T-helper 2 cell (primary cell): ENCODE measurements at places on chromosomes 4 and X.

DNA sequence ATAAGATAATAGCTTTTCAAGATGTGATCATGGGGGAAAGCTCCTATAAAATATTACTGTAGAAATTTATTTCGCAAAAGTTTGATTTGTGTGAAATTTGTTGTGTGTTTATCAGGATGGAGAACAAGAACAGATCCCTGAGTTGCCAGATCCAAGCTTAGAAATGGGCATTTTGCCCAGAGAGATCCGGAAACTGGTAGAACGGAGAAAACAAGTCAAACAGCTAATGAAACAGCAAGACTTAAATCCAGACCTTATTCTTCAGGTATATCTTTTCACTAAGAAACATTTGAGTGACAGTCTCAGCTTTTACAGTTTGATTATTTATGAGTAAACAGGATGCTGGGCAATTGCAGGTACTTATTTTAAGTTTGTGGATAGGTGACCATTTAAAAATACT, 54.5 kb downstream of the POLA1 start:
- DNase-seq = no peak

- DNase-seq = no peak
These were observed 746.1 kb upstream of the EPHA5 start for GRCh38 chr4:66416425-66416824.

GRCh38 chr4:182293691-182294255, 50.6 kb downstream of the TENM3 start:
- DNase-seq = no peak

- no peak for DNase-seq
These were observed 1.3 kb downstream of the NAF1 start for GRCh38 chr4:163165217-163166017.

DNA sequence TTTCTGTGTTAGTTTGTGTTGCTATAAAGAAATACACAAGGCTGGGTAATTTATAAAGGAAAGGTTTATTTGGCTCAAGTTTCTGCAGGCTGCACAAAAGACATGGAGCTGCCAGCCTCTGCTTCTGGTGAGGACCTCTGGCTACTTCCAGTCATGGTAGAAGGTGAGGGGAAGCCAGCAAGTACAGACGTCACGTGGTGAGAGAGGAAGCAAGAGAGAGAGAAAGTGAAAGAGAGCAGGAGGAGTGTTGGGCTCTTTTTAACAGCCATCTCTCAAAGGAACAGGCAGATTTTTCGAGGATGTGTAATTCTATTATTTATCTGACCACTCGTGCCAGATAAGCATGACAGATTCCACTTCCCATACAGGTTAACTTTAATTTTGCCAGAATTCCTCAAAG, 1199.1 kb downstream of the ADGRL3 start:
- no peak for DNase-seq

GRCh38 chrX:15714529-15714928, 23.5 kb upstream of the CA5B start:
- DNase-seq = no peak

- no peak for DNase-seq
These were observed 4.7 kb upstream of the GSX2 start for GRCh38 chr4:54095110-54095825.

DNA sequence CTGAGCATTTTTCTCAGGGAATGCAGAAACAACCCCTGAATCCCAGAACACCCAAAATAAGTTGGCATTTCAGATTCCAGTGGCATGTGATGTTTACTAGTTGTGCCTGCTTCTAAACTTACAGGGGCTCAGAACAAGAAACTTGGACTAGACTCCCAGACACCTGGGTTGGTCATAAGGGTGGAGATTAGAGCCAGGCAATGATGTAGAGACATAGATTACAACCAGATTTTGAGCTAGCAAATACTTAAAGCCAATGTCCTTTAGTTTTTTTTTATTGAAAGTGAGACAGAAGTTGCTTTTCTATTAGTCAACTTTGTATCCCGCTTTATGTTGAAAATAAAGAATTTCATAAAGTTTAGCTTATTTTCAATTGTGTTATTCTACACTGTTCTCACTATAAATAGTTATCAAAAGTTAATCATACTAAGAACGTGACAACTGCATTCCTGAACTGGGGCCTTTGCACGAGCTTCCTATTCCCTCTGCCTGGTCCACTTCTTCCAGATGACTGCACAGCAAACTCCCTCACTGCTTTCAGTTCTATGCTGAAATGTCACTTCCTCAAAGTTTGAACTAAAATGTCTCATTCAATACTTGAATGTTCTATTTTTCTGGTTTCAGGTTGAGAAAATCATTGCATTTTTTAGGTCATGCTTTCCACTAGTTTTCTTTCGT, 224.7 kb upstream of the PPP1R2C start:
- DNase-seq = no peak

DNA sequence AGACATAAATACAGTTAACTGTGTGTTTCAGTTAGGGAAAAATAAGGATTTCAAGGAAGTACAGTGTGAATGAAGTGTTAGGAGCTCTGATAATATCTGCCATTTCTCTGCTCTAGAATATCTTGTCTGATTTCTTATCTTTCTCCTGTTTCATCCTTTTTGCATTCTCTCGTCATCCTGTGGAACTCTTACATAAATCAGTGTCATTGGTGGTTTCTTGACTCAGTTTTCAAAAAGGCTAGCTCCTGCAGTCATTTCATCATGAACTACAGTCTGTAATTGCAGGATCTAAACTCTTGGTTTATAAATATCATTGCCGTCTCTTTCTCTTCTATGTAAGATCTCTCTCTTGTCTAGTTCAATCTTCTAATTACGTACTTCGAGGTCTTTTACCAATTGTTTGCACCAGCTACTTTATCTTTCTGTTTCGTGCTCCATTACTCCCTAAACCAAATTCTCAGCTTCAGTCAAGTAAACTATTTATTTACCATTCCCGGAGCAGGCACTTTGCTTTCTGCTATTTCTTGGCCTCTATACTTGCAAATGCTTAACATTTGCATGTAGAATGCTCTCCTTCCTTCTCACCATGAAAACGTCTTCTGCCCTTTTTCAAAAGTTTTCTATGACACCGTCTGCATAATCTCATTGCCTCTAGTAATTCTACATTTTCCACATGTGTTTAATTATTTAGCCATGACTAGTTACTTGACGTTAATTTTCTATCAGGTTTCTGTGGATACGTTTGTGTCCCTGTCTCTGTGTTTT, 294.0 kb downstream of the TENM3 start:
- DNase-seq = no peak

DNA sequence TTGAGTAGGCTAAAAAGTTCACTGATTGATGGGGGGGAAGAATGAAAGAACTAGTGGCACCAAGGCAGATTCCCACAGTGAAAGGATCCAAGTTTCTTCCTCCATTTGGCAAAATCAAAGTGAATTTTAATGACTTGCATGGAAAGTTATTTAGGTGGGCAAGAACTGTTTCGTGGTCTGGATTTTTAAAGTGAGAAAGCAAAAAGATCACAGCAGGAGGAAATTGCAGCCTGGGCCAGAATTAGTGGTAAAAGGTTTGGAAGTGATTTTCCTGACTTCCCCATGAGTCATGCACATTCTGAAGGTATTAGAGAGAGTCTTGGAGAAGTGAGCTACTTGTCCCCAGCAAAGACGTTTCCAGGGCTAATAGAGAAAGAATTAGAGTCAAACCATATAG, 207.8 kb downstream of the ANTXR2 start:
- no peak for DNase-seq
